ENCODE measurements at places on chromosomes 1 and 21.

- DNase-seq = no peak
These were observed 1219.0 kb upstream of the ADGRL4 start for GRCh38 chr1:80225510-80225909.

DNA sequence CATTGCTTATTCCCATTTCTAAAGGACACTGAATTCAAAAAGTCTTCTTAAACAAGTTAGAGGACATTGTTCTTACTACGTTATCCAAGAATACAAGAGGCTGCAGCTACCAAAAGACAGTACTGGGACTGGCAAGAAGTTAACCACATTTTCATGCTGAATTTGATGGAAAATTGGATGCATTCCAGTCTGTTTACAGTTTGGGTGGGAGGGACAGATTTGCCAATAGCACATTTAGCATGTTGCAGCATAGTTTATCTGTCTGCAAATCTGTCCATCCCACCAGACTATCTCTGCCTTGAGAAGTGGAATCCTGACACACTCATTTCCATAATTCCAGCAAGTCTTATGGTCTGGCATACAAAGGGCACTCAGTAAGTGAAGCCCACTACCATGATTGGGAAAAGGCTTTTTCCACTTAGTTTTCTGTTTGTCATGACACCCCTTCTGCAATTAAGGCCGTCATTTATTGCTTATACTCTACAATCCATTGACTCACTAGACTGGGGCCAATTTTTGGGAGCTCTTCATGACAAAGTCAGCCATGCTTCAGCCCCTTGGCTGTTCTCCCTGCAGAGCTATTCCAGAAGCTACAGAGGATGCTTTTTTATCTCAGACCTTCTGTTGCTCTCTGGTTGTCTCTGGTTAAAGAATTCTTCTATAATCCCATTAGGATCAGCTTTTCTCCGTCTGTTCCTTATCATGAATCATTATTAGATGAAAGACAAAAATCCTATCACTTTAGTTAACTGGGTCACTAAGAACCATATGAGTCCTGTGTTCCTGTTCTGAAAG, 355.8 kb upstream of the PTBP2 start:
- no peak for DNase-seq

- DNase-seq = peak; percentile 47
These were observed 177.1 kb upstream of the EDN2 start for GRCh38 chr1:41661428-41662060.

DNA sequence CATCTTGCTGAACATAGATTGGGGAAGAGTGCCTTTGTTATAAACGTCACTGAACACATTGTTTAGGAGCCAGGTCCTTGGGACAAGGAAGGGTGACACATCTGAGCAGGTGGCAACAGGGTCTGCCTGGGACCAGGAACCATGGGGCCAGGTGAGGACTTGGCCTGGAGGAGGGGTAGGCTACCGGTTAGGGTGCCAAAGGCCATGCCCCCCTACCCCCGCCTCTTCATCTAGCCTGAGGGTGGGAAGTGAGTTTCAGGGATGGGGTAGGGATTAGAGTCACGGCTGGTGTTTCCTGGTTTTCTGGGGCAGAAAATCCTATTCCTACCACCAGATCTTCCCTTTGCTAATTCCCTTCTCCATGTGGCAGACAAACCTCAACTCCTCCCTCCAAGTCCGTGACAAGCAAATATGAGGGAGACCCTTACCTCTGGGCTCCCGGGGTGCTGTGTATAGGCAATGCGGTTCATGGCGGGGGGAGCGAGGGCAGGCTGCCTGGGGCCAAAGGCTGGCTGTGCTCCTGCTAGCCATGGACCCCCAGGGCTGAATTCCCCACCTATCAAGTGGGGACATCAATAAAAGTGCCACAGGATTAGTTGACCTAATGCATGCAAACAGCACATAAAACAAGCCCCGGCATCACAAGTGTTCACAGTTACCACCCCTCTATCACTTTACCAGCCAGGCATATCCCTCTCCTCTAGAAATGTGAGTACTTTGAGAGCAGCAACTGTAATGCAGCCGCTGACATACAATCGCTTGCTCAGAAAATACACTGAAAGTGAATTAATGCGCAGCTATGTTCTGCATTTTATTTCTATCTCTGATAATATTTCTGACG, 14.5 kb downstream of the CD247 start:
- no peak for DNase-seq

DNA sequence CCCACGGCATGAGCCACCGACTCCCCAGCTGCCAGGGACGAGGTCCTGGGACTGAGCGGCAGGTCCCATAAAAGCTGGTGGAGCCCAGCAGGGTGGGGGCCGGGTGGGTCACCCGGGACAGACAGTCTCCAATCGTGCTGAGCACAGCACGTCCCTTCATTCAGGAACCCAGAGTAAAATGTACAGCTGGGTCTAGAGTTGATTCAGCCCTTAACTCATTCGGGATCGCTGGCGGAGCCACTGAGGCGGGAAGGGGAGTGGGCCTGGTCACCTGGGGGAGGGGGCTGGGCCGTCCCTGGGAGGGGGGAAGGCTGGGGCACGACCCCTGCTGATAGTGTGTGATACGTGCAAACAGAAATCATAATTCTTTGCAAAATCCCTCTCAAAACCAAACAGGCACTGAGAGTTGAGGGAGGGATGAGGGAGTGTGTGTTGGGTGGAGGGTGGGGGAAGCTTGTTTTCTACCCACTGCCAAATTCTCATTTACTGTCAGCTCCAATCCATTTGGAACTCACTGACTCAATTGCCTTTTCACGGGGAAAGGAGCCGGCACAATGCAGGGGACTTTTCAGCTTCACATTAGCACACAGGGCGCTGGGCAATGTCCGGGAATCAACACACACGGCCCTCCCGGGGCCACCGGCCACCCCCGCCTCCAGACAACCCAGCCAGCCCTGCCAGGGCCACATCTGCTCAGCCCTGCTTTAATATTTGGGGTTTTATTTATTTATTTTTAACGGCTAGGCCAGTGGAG, 13.8 kb downstream of the CASZ1 start:
- no peak for DNase-seq

Measured in inflammatory macrophage treated with lipopolysaccharide for 1 hour (primary cell).